Adrenal gland (tissue), 19 donors: ENCODE measurements at places on chromosomes 13 and 19. TPM values are rescaled to one million over a fixed set of nuclear protein-coding genes. Genes with fewer than 3 reads are reported as not detected.
A peak's percentile ranks its signal among the peaks of the same experiment; 100 is the strongest.

ZNF415 gene
- total RNA-seq = 25.7 TPM

SOX1 gene
- not detected for total RNA-seq

CFAP97D2 gene
- total RNA-seq = not detected

GRCh38 chr19:20038358-20039202, 725 bp downstream of the ZNF682 start:
- DNase-seq = no peak

DPF1 gene
- total RNA-seq = 0.37 TPM

DNA sequence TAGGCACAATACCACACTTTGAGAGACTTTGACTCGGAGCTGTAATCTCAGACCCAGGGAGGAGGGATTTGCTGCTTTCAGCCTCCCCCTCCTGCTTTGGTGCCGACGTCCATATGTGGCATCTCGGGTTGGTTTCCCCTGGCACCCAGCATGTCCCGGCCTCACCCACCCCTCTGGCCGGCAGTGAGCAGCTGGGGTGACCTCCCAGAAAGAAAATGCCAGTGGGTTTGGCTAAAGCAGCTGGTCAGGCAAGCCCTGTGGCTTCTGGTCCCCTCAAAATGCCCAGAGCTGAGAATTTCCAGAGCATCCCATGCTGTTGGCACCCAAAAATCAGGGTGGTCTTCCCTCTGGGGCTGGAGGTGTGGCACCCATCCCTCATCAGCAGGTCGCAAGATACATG, 34.1 kb downstream of the INSR start:
- no peak for DNase-seq

- no peak for DNase-seq
Observed at GRCh38 chr13:100275746-100276145, 186.9 kb downstream of the PCCA start.

DNA sequence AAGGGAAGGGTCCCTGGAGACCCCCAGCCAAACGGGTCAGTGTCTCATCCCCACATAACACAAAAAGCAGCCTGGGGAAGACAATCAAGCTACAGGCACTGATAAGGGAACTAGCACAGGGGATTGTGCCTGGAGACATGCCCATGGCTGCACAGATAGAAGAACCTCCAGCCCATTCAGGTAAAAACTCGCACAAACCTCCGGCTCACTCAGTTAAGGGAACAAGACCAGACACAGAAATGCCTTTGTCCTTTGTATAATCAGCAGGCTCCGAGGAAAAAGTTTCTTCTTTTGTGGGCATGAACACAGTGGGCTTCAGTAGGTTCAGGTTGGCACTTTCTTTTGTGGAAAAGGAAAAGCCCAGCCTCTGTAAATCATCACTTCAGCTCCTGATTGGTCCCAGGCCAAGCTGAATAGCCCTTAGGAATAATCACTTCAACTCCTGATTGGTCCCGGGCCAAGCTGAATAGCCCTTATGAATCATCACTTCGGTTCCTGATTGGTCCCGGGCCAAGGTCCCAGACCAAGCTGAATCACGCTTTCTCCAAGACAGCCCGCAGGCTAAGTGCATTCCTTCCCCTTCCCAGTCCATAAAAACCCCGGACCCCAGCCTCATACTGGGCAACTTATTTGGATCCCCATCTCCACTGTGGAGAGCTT, 5.0 kb upstream of the ZNF230 start:
- peak; percentile 74 for DNase-seq
